ENCODE measurements at places on chromosomes 3 and 15.

GRCh38 chr15:49815526-49815925 lies 194.7 kb downstream of the DTWD1 start:
- no peak for DNase-seq

DNA sequence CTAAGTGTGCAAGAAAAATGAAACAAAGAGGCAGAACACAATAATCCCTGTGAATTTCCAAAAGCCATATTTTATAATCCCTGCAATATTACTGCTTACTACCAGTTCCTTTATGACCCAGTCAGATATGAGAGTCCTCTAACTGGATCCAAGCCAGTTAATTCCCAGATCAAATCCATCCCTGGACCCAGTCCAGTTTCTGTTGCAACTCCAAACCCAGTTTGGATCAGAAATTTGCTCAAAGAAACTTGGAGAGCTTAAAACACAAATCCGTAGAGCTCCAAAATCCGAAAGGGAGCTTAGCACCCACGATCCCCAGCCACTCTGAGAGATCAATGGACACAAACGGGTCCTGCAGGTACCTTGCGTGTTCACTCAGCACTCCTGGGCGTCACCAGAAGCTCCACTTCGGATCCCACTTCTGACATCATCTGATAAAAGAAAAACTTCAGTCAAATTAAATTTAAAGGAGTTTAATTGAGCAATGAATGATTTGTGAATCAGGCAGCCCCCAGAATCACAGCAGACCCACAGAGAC lies 32.6 kb upstream of the THUMPD3 start:
- no peak for DNase-seq

DNA sequence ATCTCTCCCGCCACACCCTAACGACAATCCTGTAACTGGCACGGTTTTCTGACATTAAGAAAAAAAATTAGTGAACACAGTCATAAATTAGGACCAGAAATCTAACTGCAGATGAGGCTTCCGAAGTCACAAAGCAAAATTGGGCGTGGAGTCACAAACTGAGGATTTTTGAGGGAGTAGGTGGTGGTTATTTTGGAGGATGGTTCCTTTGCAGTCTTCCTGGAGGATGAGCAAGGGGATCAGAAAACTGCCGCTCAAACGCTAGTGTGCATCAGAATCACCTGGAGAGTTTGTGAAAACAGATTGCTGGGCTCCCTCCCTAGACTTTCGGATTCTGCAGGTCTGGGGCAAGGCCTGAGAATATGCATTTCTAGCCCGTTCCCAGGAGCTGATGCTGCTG lies 334.8 kb downstream of the RORA start:
- no peak for DNase-seq

DNA sequence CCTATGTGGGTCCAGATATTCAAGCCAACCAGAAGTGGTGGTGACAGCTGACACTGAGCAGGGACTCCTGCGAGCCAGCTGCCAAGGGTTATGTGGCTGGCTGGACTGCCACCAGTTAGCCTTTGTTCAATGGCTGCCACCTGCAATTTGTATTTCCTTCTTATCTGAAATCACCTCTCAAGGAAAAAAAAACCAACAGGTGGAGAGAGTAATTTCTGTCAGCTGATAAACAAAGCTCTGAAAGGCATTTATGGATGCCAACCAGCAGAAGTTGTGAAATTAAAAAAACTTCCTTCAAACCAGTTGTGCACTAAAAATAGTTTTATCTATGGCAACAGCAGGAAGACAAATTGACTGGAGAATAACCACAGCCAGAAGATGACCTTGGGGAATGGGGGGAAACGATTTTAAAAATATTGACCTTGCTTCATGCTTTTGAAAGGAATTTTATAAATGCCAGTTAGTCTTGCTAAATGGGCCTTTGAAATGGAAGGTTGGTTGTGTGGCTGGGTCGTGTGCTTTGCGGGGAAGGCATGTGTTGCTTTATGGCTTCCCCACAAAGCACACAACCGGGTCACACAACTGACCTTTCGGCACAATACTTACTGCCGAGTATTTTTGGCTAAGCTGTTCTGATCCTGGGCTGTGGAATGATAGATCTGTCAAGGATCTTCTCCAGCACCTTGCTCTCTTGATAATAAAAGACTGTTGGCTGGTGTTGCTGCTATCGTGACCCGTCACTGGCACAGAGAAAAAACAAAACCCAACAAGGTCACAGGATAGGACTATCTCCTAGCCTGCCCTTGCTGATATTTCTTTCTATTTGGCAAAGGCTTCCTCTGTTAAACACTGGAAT lies 3.5 kb downstream of the MYZAP start:
- DNase-seq: no peak

GRCh38 chr3:129777806-129778205 lies 115.7 kb downstream of the TMCC1 start:
- DNase-seq: no peak

DNA sequence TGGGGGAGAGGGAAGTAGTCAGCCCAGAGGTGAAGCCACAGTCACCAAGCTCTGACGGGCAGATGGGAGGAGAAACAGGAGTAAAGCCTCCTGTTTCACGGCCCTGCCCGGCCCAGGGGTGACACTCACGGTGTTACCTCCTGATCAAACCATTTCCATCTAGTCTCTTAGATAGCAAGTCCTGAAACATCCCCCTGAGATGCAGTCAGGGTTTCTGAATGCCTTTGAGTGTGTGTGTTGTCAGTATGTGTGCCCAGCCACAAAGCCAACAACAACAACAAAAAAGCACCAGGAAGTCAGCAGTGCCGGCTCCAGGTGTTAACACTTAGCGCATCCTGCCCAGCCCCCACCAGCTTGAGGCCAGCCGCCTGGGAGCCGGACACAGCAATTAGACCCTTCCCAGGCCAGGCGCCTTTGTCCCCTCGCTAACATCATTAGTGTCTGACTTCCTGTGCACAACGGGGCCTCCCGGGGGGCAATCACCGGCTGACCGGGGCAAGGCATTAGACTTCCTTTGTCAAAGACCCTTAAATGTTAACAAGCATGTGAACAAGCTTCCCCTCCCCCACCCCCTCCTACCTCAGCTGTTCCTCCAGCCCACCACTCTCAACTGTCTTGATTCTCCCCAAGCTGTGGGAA lies 34.5 kb downstream of the IL17RD start:
- DNase-seq: no peak

GRCh38 chr3:56303487-56303886 lies 164.8 kb downstream of the ERC2 start:
- DNase-seq: no peak

- DNase-seq: no peak
These were observed 1.2 kb downstream of the EOGT start for GRCh38 chr3:69012100-69012799.

DNA sequence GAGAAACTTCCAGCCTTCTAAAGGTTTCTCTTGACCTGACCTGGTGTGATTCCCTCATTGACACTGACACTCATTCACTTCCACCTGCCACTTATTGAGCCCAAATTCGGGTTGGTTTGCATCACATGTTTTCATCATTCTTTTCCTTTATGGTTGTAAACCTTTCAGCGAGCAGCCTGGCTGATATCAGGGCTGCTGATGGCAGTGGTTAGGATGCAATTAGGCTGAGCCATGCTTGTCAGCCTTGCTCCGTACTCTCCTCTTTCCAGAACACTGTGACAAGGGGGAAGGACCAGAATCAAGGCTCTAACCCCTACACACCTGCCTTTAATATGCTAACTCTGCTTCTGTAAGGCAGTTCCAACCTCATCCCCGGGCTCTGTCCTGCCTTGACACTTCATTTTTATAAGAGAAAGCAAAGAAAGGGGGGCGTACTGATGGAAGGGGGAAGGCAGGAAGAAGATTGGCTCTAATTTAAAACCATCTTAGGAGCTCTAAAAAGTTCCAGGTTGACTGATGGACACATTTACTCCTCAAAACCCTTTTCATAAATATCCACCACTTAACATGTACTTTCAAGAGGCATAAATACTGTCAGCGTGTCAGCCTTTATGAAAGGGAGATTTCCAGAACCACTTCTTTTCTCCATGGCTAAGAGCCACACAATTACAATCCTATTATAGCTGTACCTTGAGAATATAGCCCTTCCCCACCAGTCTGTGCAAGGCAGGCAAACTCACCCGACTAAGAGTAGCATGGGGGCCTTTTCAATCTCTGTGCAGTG lies 5.7 kb downstream of the NMNAT3 start:
- no peak for DNase-seq

- no peak for DNase-seq
These were observed 63.5 kb upstream of the PRR20G start for GRCh38 chr3:127351321-127351720.

- DNase-seq: no peak
These were observed 885.2 kb upstream of the CFAP20DC start for GRCh38 chr3:59935025-59935424.
